ENCODE measurements at places on chromosomes 3 and 15. TPM values are rescaled to one million over a fixed set of nuclear protein-coding genes. Genes with fewer than 3 reads are reported as not detected.

DNA sequence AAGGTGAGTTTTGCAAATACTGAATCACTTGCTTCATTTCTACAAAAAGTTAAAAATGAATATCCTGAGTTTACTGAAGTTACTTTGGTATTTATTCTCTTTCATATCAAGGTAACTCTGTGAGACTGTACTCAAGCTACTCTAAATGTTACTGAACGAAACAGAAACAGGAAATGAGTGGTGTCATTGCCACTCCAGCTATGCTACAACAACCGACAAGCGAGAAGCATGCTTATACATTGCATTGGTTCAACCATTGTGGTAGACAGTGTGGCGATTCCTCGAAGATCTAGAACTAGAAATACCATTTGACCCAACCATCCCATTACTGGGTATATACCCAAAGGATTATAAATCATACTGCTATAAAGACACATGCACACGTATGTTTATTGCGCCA is 313.2 kb upstream of the THBS1 start:
- no peak for DNase-seq
- H3K27me3 ChIP-seq = no peaks in the 10 kb centered on the region
- H3K4me1 ChIP-seq = peaks cover 4% of the 10 kb centered on the region
- no peaks in the 10 kb centered on the region for H3K36me3 ChIP-seq
- H3K4me3 ChIP-seq = no peak overlapping the region

MSL2 gene
- 47.4 TPM for total RNA-seq

GRCh38 chr3:52844290-52844975 is 9.6 kb upstream of the MUSTN1 start:
- H3K27me3 ChIP-seq = no peaks in the 10 kb centered on the region
- no peak overlapping the region for H3K4me3 ChIP-seq
- H3K27ac ChIP-seq = no peak overlapping the region
- no peak for DNase-seq

SHC4 gene
- total RNA-seq = 4.9 TPM

GRCh38 chr15:92366381-92366780 is 27.3 kb upstream of the ST8SIA2 start:
- peaks cover 5% of the 10 kb centered on the region for H3K27me3 ChIP-seq
- no peak for DNase-seq
- no peaks in the 10 kb centered on the region for H3K4me1 ChIP-seq
- H3K27ac ChIP-seq = no peak overlapping the region
- no peak overlapping the region for H3K4me3 ChIP-seq

SLC24A5 gene
- total RNA-seq = not detected

PLXND1 gene
- total RNA-seq = 39.4 TPM

MAP3K13 gene
- 20.7 TPM for total RNA-seq

DNA sequence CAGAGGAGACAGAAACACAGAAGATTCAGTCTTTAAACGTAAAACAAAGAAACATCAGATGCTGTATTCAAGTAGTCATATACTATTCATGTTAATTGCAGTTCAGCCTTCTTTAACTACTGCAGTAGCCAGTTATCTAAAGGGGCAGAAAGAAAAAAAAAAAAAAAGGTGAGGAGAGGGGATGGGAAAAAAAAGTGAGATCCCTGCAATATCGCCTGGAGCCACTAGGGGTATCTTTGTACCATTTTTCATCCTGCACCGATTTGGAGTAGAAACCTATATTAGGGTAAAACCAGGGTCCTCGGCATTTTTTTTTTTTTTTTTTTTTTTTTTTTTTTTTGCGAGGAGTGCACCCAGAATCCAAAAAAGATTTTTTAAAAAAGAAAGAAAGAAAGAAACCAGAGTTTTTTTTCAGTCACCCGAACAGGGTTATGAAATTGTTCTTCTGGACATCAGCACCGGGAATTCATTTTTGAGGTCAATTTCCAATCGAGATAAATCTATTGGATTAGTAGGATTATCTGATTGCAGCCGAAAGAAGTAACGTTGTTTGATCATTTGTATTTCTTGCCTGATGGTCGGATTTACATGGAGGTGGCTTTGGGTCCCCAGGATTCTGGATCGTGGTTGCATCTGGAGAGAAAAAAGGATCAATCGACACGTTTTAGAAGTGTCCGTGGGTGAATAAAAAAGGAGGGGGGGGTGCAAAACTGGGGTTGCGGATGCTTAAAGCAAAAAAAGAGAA is 186.7 kb downstream of the NLGN1 start:
- peak; percentile 53 for DNase-seq
- H3K4me3 ChIP-seq = peak overlapping the region; percentile 96
- H3K4me1 ChIP-seq = peaks cover 30% of the 10 kb centered on the region
- H3K27ac ChIP-seq = peak overlapping the region; percentile 64
- no peaks in the 10 kb centered on the region for H3K36me3 ChIP-seq
- H3K27me3 ChIP-seq = no peaks in the 10 kb centered on the region

Measured in neural crest cell (in vitro differentiated cells).